ENCODE measurements at places on chromosomes 12 and 14.

DNA sequence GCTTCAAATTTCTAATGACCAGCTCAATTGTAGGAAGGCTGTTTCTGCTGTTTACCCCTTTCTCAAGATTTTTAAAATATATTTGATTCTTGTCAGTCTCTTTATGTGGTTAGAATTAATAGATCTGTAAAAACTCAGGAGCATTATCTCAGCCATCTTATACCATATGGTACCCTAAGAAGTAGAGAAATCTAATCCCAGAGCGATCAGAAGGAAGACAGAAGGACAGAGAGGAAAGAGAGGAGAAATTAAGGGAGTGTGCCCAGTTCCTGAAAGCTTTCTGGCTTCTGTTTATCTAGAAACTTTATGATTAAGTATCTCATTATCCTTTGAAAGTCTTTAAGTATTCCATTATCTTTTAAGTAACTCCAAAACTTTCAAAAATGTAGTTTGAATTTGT lies 152.1 kb upstream of the NAV3 start:
- DNase-seq, result no peak

DNA sequence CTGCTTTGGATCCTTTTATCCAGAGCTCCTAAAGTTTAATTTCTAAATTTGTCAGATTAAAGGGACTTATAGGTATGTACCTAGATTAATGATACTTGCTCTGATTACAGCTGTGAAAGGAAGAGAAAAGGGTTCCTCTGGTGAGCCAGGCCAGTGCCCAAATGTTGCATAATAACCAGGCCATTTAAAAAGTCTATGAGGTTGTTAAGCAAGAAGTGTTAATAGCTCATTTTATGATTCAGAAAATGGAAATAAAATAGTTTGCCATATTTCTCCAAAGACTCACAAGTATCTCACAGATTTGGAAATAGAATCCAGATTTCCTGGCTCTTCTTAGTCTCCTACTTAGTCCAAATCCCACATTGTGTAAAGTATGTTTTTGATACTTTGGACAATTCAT lies 67.6 kb downstream of the SLC38A6 start:
- no peak for DNase-seq

- DNase-seq, result no peak
Observed at GRCh38 chr12:21718403-21718802, 56.1 kb downstream of the KCNJ8 start.

- no peak for DNase-seq
Observed at GRCh38 chr12:48818831-48819590, 715 bp downstream of the CACNB3 start.

- no peak for DNase-seq
Observed at GRCh38 chr12:116528498-116528897, 30.7 kb upstream of the MAP1LC3B2 start.

DNA sequence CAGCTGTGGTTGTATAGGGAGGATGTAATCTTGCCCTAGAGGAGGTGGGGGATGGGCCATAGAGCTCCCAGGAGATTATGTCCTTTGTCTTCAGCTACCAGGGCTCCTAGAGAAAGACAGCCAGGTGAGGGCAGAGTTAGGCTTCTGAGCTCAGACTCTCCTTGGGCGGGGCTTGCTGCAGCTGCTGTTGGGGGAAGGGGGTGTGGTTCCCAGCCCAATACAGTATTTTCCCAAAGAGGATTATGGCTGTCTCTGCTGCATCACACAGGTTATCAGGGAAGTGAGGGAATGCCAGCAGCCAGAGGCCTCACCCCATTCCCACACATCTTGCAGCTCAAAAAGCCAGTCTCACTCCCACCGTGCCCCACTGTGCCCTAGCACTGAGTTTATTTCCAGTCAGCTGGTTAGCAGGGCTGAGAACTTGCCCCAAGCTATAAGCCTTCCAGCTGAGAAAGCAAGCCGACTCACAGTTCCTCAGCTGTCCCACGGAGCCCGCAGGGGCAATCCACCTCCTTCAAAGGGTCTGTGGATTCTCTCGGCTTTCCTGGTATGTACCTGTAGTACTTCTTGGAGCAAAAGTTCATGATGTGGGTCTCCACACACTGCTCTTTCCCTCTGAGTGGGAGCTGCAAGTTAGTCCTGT lies 217.3 kb upstream of the CPNE8 start:
- no peak for DNase-seq
